Prostate gland (tissue), 2 donors: ENCODE measurements at places on chromosomes 5 and 9.

- DNase-seq: no peak
Observed at GRCh38 chr9:137070906-137071275, 534 bp upstream of the SAPCD2 start.

DNA sequence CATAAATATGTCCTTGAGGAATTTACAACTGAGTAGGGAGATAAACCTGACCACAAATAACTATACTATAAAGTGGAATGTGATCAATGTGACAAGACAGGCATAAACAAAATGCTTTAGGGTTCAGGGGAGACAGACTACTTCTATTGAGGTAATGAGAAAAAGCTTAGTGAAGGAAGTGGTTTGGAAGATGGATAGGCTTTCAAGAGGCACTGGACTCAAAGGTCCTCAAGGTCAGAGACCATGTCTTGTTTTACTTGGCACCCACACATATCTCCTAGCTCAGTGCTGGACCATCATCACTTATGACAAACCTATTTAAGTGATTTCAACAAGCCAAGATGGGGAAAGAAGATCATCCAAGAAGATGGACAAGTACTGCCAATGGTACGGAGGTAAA is 257.8 kb downstream of the BNC2 start:
- no peak for DNase-seq

DNA sequence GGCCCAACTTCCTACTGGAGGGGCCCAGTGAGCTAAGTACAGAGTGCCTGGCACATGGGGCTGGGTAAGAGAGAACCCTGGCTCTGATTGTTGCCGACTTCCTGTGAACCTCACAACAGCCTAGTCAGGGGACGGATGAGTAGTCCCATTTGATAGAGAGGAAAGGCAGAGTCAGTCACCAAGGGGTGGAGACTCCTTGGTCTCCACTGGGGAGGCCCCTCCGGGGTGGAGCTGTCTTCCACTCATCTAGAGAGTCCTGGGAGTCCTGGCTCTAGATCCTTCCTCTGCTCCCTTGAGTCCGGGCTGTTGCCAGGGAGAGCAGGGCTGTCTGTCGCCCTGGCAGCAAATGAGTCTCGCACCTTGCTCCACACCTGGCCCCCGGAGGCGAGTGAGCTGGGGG is 8.0 kb downstream of the GRK6 start:
- DNase-seq: no peak

DNA sequence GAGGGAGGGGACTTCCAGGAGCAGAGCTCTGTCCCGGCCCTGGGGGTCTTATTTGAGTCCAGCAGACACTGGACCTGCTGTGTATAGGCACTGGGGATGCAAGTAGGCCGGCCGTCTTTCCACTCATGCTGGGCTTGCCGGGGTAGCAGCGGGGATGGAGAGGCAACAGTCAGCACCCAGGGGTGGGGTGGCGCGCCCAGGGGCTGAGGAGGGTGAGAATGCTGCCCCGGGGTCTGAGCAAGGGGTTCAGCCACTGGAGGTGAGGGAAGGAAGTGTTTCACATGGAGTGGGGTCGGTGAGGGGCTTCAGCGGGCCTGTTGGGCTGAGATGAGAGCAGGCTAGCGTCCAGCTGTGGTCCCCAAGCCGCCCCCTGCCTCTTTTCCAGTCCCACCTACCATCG is 88.8 kb downstream of the HMCN2 start:
- DNase-seq: no peak

DNA sequence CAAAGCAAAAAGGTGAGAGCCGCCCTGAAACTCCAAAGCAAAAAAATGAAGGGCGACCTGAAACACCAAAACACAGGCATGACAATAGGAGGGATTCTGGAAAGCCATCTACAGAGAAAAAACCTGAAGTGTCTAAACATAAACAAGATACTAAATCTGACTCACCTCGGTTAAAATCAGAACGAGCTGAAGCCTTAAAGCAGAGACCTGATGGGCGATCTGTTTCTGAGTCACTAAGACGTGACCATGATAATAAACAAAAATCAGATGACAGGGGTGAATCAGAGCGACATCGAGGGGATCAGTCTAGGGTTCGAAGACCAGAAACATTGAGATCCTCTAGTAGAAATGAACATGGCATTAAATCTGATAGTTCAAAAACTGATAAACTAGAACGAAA is 108.8 kb downstream of the NIPBL start:
- DNase-seq: no peak

- no peak for DNase-seq
Observed at GRCh38 chr5:155912291-155912690, 414.7 kb upstream of the SGCD start.

DNA sequence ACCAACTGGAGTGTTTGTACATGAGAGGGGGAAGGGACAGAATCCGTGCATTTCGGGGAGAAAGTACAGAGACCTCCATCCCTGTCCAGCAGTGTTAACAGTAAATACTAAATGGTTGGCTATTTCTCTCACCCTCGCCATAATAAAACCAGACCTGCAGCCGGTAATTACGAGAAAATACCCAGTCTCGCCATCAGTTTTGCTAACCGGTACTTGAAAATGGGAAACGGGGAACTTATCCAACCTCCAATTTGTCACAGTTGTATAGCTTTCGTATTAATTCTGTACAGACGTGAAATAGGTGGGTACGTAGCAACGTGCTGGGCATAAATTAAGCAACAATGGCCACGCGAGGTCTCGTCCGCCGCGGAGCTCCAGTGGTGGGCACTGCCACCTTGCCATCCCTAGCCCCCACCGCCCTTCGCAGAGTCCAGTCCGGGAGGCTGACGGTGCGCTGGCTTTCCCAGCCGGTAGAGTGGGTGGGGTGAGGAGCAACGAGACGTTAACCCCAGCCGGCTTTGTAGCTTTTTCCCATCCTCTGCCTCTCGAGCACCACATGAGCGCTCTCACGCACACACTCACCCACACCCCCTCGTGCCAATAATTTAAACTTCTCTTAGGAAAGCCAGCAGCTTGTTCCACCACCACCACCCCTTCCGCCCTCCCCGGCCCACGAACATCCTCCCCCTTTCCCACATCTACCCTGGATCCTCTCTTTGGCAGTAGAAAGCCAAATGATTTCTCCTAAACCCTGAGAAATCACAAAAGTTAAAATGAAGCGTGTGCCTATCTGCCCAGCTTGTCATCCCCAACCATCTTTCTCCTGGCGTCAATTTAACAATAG is 1.8 kb downstream of the ELAVL2 start:
- DNase-seq: no peak

- no peak for DNase-seq
Observed at GRCh38 chr9:83560169-83560826, 22.1 kb upstream of the FRMD3 start.

- no peak for DNase-seq
Observed at GRCh38 chr5:88824141-88824540, 58.8 kb downstream of the MEF2C start.

- no peak for DNase-seq
Observed at GRCh38 chr5:115553082-115553481, 8.5 kb upstream of the FEM1C start.
